ENCODE measurements at places on chromosomes 7 and 10. TPM values are rescaled to one million over a fixed set of nuclear protein-coding genes. Genes with fewer than 3 reads are reported as not detected.

DNA sequence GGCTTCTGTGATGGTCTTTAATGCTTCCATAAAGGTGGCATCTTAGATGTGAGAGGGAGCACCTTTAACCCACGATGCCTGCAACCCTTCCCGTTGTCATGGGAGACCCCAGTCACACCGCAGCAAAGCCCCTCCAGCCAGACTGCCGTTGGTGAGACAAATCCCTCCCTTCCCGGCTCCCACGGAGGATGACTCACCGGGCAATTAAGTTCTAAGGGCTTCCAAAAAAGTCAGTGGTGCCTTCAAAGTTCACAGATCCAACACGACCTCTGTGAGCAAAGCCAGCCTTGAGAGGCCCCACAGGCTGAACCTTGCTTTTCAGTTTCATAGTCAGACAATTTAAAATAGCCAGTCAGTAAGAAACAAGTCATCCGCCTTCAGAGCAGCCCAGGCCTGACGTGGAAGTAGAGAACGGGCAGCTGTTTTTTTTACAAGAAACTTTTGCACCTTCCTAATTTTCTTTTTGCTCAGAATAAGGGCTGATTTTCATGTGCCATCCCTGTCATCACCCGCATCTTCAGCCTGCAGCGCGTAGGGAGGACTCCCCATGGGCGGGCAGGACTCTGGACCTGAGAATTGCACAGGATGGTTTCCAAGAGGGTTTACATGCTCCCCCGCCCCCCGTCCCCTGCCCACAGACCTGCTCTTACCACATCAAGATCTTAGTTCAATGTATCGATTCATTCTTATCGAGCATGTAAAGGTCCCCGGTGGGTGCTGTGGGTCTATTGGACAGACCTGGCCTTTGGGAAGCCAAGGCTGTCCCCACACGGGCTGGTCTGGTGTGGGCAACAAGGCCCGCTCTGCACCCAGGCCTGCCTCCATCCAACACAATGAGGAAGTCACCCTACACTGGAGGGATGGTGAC, 333.9 kb downstream of the DNAJB6 start:
- no peaks in the 10 kb centered on the region for H3K4me1 ChIP-seq
- H3K27me3 ChIP-seq, result no peaks in the 10 kb centered on the region
- H3K27ac ChIP-seq, result no peak overlapping the region

GRCh38 chr10:72730479-72730878, 38.5 kb downstream of the MCU start:
- no peak for DNase-seq
- no peaks in the 10 kb centered on the region for H3K27me3 ChIP-seq
- H3K4me1 ChIP-seq, result peaks cover 12% of the 10 kb centered on the region
- no peaks in the 10 kb centered on the region for H3K36me3 ChIP-seq
- no peak overlapping the region for H3K4me3 ChIP-seq

GRCh38 chr10:90741926-90742565, 115.8 kb downstream of the HTR7 start:
- no peak overlapping the region for H3K27ac ChIP-seq
- no peaks in the 10 kb centered on the region for H3K36me3 ChIP-seq
- DNase-seq, result no peak
- no peak overlapping the region for H3K4me3 ChIP-seq
- H3K4me1 ChIP-seq, result no peaks in the 10 kb centered on the region

GRCh38 chr7:123594813-123595241, 6.8 kb upstream of the ASB15 start:
- H3K4me1 ChIP-seq, result no peaks in the 10 kb centered on the region
- no peaks in the 10 kb centered on the region for H3K36me3 ChIP-seq
- no peak overlapping the region for H3K4me3 ChIP-seq
- no peak for DNase-seq

DNA sequence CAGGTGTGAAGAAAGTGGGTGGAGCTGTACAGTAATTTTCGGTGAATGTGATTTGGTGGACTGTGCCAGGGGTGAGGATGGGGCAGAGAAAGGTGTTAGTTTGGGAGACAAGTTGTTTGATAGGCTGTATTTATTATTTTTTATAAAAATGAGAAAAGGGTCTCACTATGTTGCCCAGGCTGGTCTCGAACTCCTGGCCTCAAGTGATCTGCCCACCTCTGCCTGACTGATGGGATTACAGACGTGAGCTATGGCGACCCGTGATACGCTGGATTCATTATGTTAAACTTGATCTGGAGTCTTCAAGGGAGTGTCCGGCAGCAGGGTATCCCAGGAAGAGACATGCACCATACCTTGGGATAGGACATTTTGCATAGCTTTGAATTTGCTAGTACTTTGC, 1.3 kb downstream of the KAT6B start:
- H3K27me3 ChIP-seq, result no peaks in the 10 kb centered on the region
- no peak for DNase-seq
- H3K4me1 ChIP-seq, result peaks cover 36% of the 10 kb centered on the region
- peak overlapping the region; percentile 98 for H3K4me3 ChIP-seq
- peak overlapping the region; percentile 60 for H3K27ac ChIP-seq

KCNIP2 gene
- 5.6 TPM for total RNA-seq

Measured in testis (tissue), 5 donors.